ENCODE measurements at places on chromosomes 11 and 22.

DNA sequence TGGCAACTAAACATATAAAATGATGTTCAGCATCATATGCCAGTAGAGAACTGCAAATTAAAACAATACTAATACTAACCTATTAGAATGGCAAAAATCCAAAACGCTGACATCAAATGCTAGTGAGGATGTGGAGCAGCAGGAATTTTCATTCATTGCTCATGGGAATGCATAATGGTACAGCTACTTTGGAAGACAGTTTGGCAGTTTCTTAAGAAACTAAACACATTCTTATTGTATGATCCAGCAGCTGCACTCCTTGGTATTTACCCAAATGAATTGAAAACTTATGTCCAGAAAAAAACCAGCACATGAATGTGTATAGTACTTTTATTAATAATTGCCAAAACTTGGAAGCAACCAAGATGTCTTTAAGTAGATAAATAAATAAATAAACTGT lies 258.0 kb downstream of the TENM4 start:
- no peak for DNase-seq

- DNase-seq: no peak
Measured at GRCh38 chr11:117649296-117650055, 147.5 kb downstream of the DSCAML1 start.

- no peak for DNase-seq
Measured at GRCh38 chr11:34727228-34727737, 106.4 kb downstream of the EHF start.

DNA sequence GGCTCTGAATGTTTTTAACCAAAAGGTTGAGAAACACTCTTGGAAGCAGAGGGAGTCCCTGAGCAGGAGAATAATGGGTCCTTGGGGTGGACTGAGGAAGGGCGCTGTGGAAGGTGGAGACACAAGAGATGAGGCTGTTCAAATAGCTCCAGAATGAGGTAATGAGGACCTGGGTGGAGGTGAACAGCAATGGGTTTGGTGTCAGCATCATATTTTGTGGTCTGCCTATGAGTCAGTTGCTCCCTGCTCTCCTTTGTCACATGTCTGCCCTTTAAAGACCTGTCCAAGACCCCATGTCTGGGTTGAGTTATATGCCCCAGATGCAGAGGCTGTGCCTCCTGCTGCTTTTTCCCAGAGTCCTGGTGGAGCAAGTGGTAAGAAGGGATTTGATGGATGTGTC lies 113.6 kb downstream of the BARX2 start:
- no peak for DNase-seq
